ENCODE measurements at places on chromosomes 4 and X. TPM values are rescaled to one million over a fixed set of nuclear protein-coding genes. Genes with fewer than 3 reads are reported as not detected.

The FOXP3 gene
- not detected for total RNA-seq

The FAT1 gene
- total RNA-seq: 85.3 TPM

DNA sequence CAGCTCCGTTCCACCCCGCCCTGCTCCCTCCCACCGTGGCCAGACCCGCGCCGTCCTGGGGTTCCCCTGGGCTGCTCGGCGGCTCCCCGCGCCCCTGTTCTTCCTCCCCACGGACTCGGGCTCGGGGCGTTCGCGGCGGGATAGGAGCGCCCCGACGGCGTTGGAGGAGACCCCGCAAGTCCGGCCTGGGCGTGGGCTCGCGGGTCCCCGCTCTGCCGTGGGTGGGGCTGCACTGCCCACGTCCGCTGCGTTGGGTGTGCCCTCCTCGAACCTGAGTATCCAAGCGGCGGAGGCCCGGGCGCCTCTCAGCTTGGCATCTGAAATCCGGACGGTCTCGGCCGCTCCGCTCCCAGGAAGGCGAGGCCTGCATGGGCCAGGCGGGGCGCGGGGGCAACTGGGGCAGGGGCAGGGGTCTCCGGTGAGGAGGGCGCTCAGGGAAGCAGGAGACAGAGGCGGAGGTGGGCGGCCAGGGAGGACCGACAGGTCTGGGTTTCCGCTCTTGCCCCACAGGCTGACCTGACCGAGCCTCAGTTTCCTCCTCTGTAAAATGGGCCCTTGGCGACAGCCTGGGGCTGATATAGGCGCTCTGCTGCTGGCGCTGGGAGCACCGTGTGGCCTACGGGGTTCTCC lies 12.0 kb upstream of the NAT8L start:
- no peak for DNase-seq

- no peak for DNase-seq
Observed at GRCh38 chr4:138951764-138952163, 63.8 kb upstream of the NOCT start.

GRCh38 chr4:126446917-126447316 lies 1132.2 kb downstream of the FAT4 start:
- no peak for DNase-seq

DNA sequence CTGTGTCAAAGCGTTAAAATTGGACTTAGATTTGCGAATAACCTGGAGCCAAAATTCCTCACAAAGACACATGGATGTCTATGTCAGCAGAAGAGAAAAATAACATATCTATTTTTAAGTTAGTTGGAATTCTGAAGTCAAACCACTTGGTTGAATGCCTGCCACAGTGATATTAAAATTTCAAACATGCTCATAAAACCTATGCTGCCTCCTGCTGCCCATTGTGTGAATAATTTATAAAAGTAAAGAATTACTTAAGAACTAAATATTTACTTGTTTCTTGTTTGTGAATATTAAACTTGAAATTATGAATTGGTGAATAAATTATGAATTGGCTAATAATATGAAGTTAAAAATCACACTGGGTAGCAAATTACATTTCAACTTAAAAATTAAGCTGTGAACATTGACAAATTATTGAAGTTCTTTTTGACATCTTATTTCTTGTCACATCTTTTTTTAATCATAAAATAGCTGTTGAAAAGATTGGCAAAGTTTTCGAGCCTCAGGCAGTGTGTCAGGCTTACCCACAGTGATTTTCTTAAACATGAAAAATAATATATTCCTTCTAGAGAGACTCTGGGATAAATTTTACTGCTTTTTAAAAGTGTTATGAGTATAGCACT lies 35.4 kb downstream of the FABP2 start:
- no peak for DNase-seq

- DNase-seq: no peak
Observed at GRCh38 chr4:85686398-85686797, 211.4 kb downstream of the ARHGAP24 start.
